H1 (cell line): ENCODE measurements at places on chromosomes 5 and 9. TPM values are rescaled to one million over a fixed set of nuclear protein-coding genes. Genes with fewer than 3 reads are reported as not detected.

The COL27A1 gene
- 22.5 and 22.8 TPM in 2 replicates for total RNA-seq

DNA sequence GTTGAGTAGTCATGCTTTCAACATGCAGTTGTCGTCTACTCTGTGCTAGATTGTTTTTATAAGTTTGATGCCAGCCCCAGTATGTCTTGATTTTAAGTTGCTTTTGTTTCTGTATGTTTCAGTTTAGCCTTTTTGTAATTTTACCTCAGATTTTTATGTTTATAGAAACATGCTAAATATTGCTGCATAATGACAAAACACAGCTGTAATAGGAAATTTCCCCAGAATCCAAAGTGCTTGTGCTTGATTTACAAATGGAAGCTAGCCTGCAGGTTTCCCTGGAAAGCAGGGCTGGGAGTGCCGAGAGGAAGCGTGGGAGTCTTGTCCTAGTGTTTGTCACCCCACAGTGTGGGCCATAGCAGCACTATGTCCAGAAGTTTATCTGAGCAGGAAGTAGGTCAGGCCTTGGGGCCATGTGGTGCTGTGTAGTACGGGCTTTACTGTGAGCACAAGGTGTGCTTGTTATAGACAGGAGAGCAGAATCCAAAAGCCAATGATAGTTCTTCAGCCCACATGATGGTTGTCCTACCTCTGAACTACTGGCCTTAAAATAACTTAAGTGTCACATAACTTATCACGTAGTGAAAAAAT, 100.0 kb upstream of the NREP start:
- no peaks in the 10 kb centered on the region for H3K27me3 ChIP-seq
- no peak overlapping the region for H3K27ac ChIP-seq
- no peaks in the 10 kb centered on the region for H3K36me3 ChIP-seq

- H3K36me3 ChIP-seq, result no peaks in the 10 kb centered on the region
- no peaks in the 10 kb centered on the region; the same call in 1 of the 2 replicates for H3K4me1 ChIP-seq
- H3K27me3 ChIP-seq, result no peaks in the 10 kb centered on the region
- H3K4me3 ChIP-seq, result no peak overlapping the region
These were observed 183.5 kb downstream of the SNX18 start for GRCh38 chr5:54700986-54701578.

The RLN1 gene
- total RNA-seq, result 0.80 and 1.3 TPM in 2 replicates

GRCh38 chr9:134811673-134812342, 68.8 kb upstream of the FCN2 start:
- H3K36me3 ChIP-seq, result no peaks in the 10 kb centered on the region
- H3K27me3 ChIP-seq, result no peaks in the 10 kb centered on the region

The BTNL3 gene
- not detected in 2 replicates for total RNA-seq

The UGT3A2 gene
- total RNA-seq, result 19.4 and 20.4 TPM in 2 replicates

GRCh38 chr5:91816681-91817080, 433.6 kb upstream of the ARRDC3 start:
- no peaks in the 10 kb centered on the region for H3K27me3 ChIP-seq
- no peaks in the 10 kb centered on the region for H3K4me1 ChIP-seq
- no peak overlapping the region for H3K4me3 ChIP-seq
- no peak overlapping the region for H3K27ac ChIP-seq
- H3K36me3 ChIP-seq, result no peaks in the 10 kb centered on the region
- no peak for DNase-seq

GRCh38 chr9:69188975-69189374, 14.9 kb downstream of the TJP2 start:
- no peak overlapping the region for H3K4me3 ChIP-seq
- H3K4me1 ChIP-seq, result no peaks in the 10 kb centered on the region
- H3K27me3 ChIP-seq, result no peaks in the 10 kb centered on the region

The VCAN gene
- 393 and 404 TPM in 2 replicates for total RNA-seq

- no peak overlapping the region for H3K4me3 ChIP-seq
- no peaks in the 10 kb centered on the region for H3K36me3 ChIP-seq
- no peaks in the 10 kb centered on the region for H3K4me1 ChIP-seq
- no peak for DNase-seq
- no peaks in the 10 kb centered on the region for H3K27me3 ChIP-seq
These were observed 176.5 kb downstream of the SNX18 start for GRCh38 chr5:54693936-54694657.

DNA sequence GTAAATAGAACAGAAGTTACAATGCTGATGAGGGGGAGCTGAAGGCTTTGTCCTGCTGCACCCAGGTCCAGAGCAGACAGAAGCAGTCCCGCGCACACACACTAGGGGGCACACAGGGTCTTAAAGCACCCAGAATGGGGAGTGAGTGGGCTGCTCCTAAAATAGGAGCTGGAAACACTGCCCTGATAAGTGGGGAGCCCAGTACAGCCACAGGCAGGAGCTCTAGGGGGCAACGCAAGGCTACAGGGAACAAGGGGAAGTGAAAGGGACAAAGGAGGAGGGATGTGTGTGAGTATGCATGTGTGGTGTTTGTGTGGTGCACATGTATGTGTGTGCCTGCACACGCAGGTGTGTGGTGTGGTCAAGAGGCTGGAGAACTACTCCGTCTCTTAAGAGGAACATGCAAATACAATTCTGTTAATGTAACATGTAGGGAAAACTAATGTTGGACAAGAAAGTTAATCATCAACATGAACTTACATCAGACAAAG, 191.5 kb downstream of the ROR2 start:
- H3K4me1 ChIP-seq, result no peaks in the 10 kb centered on the region
- H3K36me3 ChIP-seq, result no peaks in the 10 kb centered on the region
- no peaks in the 10 kb centered on the region for H3K27me3 ChIP-seq
- peak; percentile 34 for DNase-seq

The MLANA gene
- not detected in 2 replicates for total RNA-seq
